ENCODE measurements at places on chromosomes 1 and 21.

DNA sequence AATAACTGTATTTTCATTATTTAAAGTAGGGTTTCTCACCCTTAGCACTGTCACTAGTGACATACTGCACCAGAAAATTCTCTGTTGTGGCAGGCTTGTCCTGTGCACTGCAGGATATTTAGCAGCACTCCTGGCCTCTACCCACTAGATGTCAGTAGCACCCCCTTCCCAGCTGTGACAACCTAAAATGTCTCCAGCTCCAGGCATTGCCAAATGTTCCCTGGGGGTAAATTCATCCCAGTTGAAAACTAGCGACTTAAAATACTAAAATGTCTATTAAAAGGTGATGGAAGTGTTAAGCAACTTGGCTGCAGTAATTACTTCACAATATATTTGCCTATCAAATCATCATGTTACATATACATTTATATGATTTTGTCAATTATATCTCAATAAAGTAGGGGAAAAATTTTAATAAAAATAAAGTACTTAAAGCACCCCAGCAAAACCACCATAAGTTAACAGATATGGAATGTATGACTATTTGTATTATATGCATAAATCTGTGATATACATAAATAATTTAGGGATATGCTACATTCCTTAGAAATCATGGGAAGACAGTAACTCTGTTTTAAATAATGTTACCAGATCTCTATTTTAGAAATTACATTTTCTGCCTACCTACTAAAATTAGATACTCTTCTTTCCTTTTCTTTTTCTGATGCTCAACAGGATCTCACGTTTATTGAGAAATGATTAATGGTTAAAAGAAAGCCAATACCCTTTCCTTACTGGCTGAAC is 74.6 kb downstream of the ARID4B start:
- peak; percentile 70 for DNase-seq

DNA sequence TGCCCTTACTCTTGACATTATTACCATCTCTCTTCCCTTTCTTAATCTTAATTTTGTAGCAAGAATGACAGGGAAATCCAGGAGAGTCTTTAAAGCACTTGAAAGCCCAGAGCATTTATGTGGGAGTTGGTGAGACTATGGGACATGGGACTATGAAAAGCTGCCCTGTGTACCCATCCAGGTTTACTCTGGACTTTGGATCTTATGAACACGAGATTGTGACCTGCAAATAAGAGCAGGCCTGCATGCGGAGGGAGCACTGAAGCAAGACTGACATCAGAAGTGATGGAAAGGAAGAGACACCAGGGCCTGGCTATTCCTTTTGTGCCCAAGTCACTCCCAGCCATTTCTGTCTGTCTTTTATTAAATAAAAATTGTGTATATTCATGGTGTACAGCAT is 209.6 kb downstream of the NUF2 start:
- no peak for DNase-seq

DNA sequence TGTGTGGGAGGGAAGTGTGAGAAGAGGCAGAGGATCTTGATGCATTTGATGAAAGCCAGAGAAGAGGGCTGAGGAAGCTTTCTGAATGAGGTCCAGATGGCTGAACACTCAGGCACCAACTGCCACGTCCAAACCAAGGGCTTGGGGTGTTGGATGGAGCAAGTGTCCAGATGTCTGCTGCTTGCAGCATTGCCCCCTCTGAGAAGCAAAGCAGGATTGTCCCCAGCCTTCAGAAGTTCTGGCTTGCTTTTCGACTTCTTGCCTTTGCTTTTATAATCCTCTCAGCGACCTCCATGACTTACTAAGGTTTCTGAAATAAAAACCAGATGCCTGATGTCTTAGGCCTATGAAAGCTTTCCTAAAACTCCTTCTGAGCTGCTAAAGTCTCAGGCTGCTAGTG is 182.5 kb downstream of the HUNK start:
- DNase-seq = no peak

DNA sequence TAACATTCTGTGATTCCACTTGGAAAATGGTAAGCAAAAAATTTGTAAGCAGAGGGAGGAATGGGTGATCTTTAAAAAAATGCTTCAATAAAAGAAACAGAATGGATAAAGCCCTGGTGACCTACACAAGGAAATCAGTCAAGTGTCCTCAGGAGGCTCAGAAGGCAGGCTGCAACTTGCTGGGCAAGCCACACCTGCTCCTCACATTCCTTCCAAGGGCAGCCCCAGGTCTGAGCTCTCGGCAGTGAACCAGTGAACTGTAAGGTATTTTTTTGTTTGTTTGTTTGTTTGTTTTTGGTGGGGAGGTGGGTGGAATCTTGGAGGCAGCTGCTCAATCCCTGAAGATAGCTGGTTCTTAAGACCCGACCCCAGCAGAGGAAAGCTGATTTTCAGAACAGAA is 4.4 kb downstream of the TACSTD2 start:
- no peak for DNase-seq

DNA sequence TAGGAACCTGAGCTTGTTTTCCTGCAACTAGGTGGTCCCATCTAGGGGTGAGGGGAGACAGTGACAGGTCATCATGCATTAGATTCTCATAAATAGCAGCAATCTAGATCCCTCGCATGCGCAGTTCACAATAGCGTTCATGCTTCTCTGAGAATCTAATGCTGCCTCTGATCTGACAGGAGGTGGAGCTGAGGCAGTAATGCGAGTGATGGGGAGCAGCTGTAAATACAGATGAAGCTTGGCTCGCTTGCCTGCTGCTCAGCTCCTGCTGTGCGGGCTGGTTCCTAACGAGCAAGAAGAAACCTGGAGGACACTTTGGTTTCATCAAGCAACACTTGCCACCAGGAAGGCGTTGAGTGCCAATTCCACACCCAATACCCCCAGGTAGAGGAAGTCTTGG is 95.1 kb upstream of the OLIG2 start:
- DNase-seq = no peak

DNA sequence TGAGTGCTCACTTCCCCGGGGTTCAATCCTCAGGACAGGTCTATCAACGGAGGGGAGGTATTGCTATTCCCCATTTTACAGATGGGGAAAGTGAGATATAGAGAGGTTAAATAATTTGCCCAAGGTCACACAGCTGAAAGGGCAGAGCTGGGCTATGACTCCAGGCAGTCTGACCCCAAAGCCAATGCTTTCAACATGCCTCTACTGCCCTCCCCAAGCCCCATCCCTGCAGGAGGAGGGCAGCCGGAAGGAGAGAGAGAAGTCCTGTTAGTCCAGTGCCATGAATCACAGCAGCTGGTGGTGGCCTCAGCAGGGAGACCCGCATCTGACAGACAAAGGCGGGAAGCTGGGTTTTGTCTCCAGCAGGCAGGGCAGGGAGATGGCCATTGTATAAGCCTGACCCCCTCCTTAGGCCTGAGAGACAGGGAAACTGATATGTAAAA is 20.0 kb upstream of the CLIC4 start:
- peak; percentile 64 for DNase-seq

GRCh38 chr1:54567961-54568360 is 19.9 kb downstream of the ACOT11 start:
- no peak for DNase-seq

DNA sequence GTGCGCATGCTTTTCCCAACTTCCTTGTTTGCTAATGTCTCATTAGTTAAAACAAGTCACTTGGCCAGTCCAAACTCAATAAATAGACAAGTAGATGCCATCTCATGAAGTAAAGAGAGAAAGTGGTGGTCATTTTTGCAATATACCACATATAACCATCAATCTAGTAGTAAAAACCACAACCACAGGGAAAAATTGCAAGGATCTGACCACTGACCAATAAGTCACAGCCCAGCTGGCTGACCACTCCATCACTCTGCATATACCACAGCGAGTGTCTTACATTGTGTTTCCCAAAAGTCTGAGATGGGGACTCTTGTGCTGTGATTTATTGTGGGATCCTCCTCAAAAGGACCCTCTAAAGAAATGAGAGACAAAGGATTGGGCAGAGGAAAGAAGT is 76.0 kb downstream of the FH start:
- peak; percentile 24 for DNase-seq

DNA sequence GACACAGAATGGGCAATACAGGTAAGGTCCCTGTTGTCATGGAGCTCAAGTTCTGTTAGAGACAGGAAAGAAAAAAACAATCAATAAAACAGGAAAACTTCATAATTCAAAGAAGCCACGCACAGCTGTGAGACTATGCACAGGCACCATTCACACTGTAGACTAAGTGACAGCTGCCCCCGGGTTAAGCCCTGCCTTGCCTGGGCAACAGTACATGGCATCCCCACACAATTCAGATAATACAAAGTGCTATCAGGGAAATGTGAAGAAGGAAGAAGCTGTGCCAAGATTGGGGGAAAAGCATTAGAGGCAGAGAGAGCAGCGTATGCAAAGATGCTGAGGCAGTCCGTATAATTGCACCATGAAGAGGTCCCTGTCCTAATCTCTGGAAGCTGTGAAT is 9.0 kb upstream of the KCNE2 start:
- DNase-seq = no peak

GRCh38 chr1:206909161-206909882 is 12.1 kb downstream of the IL24 start:
- no peak for DNase-seq

- no peak for DNase-seq
Measured at GRCh38 chr1:116268211-116268610, 104.8 kb upstream of the ATP1A1 start.

GRCh38 chr1:167057241-167057688 is 32.9 kb downstream of the GPA33 start:
- DNase-seq = peak; percentile 72

GRCh38 chr1:202217516-202217915 is 23.9 kb downstream of the LGR6 start:
- no peak for DNase-seq

- peak; percentile 37 for DNase-seq
Measured at GRCh38 chr1:56081173-56081572, 498.2 kb downstream of the PLPP3 start.

- no peak for DNase-seq
Measured at GRCh38 chr1:24179251-24179840, 7.7 kb downstream of the IFNLR1 start.

GRCh38 chr1:204731509-204731908 is 46.0 kb upstream of the LRRN2 start:
- DNase-seq = no peak

DNA sequence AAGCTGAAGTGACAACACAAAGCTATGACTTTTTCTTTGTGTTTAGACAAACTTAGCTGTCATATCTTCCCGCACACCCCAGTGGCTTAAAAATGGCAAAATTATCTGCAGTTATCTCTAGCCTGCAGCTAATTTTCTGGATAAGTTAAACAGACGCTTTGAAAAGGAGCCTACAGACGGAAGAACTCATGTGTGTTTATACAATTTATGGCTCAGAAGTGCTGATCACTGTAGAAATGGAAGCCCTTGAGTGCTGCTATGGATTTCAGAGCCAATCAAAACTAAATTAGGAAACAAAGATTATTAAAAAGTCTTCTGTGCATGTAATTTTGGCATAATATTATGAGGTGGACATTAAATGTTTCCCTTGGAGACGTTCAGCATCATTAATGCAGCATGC is 11.6 kb downstream of the NTNG1 start:
- DNase-seq = no peak

DNA sequence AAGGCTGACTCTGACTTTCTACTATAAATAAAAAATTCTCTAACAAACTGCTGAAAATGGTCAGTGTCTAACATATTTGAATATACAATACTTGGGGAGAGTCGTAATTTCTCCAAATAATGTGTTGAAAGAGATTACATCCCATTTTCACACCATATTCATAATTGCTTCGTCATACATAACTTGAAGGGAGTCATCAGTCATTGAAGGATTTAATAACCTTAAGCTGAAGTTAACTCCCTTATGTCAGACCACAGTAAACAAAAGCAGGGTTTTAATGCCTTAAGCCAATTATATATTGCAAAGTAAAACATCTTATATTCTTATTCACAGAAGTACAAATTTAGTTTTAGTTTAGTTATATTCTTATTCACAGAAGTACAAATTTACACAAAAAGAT is 129.9 kb downstream of the RERE start:
- no peak for DNase-seq

- no peak for DNase-seq
Measured at GRCh38 chr1:112558634-112559033, 49.9 kb downstream of the WNT2B start.

GRCh38 chr21:34280389-34280795 is 83.4 kb upstream of the KCNE2 start:
- no peak for DNase-seq

DNA sequence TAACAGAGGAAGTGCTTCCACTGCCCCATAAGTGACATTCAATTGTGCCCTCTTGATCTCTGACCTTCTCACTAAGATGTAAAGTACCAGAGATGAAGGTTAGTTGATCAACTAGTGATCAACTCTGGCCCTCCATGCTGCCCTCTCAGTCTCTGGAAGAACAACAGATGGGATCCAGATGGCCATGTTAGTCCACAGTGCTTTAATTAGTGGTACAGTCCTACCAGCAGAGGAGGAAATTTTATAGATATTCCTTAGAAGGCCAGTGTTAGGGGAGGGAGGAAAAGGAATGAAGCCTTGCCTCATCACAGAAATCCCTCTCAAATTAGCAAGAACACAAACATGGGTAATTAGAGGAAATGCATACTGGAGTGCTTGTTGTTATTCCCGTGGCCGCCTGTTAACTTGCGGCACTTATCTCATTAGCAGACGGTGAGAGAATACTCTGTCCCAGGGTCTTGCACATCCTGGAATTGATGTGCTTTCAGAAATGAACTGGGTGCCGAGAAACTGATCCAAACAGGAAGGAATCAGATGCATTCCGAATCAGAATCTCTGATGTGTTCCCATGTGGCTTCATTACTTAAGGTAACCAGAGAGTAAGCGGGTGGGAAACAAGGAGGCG is 91.1 kb upstream of the RGS4 start:
- DNase-seq = no peak

DNA sequence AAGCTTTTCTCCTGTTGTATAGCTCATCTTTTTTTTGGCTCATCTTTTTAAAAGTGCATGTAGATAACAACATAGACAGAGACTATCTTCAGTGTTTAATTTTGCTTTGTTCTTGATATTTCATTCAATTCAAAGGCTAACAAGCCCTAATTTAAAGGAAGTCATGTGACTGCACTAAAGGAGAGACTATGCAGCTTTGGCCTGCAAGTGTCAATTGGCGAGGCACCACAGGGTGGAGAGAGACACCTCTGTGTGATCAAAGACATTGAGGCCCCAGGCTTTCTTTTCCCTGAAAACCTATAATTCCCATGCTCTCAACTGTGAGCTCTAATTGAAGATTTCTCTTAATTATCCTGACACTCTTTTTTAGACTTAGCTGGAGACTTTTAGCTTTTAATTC is 53.6 kb downstream of the CHODL start:
- no peak for DNase-seq

DNA sequence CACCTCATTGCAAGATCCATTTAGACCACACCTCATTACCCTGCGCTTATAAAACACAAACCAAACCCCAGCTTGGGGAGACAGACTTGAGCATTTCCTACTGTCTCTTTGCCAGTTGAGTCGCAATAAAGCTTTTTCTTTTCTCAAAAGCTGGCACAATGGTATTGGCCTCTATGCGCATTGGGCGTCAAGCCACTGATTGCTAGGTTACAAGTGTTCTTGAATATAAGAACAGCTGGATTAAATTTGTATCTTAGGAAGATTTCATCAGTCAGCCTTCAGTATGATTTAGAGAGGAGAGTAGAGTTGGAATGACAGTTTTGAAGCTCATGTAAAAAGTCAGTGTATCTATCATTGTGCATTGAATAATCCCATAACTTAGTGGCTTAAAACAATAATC is 84.9 kb upstream of the RAB4A start:
- no peak for DNase-seq

All from astrocyte of the spinal cord (primary cell).